ENCODE measurements at places on chromosomes 13 and 19.

GRCh38 chr19:29514525-29515232 is 11.1 kb upstream of the VSTM2B start:
- no peak for DNase-seq

GRCh38 chr19:45771311-45771933 is 2.4 kb upstream of the SIX5 start:
- no peak for DNase-seq

- DNase-seq: no peak
Measured at GRCh38 chr13:85108356-85108755, 690.9 kb downstream of the SLITRK6 start.

DNA sequence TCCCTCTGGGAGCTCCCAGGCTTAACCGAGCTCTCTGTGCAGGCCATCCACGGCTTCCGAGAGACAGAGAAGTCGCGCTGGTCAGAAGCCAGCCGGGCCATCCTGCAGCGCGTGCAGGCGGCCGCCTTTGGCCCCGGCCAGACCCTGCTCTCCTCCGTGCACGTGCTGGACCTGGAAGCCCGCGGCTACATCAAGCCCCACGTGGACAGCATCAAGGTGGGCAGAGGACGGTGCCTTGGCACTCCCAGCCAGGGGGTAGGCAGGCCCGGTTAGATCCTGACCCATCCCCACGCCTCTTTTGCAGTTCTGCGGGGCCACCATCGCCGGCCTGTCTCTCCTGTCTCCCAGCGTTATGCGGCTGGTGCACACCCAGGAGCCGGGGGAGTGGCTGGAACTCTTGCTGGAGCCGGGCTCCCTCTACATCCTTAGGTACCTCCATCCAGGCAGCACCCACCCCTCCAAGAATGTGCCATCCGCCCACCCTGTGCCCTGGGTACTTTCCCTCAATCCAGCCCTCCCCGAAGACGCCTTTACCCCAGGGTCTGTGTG is 1.5 kb downstream of the PSPN start:
- no peak for DNase-seq

- DNase-seq: peak; percentile 17
Measured at GRCh38 chr13:23945612-23946011, 48.3 kb upstream of the C1QTNF9B start.

GRCh38 chr19:835210-835810 is 5.5 kb upstream of the PRTN3 start:
- no peak for DNase-seq

- no peak for DNase-seq
Measured at GRCh38 chr13:60398907-60399589, 2.0 kb downstream of the TDRD3 start.

- DNase-seq: no peak
Measured at GRCh38 chr13:31008400-31009115, 76.1 kb downstream of the TEX26 start.

- no peak for DNase-seq
Measured at GRCh38 chr13:43362556-43362955, 339.2 kb downstream of the DNAJC15 start.

GRCh38 chr19:35265126-35265899 is 3.4 kb upstream of the USF2 start:
- no peak for DNase-seq

DNA sequence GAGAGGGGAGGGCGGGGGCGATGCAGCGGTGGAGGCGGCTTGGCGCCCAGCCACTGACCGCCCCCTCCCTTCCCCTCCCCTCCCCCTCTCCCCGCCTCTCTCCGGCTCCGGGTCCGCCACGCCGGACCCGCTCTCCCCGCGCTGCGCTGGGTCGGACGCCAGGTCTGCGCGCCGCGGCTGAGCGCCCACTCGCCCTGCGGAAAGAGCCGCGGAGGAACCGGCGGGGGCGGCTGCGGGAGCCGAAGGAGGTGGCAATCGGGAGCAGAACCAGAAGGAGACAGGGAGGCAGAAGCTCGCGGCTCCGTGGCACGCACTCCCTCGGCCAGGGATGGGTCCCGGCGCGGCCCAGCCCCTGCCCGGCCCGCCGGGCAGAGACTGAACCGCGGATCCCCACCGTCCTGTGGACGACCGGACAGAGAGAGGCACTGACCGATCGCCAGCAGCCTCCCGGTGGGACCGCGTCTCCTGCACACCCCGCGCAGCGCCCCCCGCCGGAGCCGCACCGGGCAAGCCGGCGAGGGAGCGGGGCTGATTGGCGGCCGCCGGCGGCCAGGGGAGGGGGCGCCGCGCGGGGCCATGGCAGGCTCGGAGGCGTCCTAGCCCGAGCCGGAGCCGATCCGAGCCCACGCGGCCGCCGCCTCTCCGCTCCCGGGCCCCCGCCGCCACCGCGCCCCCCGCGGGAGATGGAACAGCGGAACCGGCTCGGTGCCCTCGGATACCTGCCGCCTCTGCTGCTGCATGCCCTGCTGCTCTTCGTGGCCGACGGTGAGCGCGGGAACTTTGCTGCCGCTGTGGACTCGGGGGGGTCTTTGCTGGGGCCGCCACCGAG is at the start of gene VSTM2B:
TSS of gene VSTM2B (plus strand) at position 94 of the 829 bp plus-strand sequence. CDS start at position 684, 590 bp downstream.
- DNase-seq: peak; percentile 53

DNA sequence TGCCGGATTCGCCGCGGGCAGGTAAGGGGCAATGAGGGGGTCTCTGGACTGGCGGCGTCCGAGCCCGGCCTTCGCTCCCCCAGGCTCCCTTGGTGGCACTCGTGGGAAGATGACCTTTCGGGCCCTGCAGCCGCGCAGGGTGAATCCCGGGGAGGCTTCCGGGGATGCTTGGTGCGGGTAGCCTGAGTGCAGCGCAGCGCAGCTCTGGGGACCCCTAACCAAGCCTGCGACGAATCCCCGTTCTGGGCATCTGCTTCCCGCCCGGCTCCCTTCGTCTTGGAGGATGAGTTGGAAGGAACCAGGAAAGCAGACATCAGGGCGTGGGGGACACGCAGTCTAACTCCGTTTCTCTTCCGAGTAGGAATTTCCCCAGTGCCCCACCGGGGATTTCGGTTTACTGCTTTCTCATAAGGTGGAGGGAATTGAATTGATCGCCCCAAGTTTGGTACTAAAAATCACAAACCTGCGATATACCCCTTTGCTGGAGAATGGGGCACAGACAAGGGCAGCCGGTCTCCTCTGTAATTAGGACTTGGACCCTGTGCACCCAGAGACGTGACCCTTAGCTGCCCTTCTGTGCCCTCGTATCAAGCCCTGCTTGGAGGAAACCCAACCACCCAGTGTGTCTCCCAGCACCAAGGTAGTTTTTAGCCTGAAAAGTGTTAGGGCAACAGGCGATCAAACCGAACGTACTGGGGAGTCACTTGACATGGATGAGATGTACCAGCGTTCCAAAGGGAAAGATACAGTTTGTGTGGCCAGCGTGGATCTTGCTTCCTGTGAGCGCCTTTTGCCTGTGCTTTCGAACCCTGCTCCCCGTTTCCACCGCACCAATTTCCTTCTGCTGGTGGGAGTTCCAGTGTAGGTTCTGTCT is 1.0 kb downstream of the GPC5 start:
- no peak for DNase-seq

- no peak for DNase-seq
Measured at GRCh38 chr13:38824342-38824741, 137.5 kb downstream of the FREM2 start.

DNA sequence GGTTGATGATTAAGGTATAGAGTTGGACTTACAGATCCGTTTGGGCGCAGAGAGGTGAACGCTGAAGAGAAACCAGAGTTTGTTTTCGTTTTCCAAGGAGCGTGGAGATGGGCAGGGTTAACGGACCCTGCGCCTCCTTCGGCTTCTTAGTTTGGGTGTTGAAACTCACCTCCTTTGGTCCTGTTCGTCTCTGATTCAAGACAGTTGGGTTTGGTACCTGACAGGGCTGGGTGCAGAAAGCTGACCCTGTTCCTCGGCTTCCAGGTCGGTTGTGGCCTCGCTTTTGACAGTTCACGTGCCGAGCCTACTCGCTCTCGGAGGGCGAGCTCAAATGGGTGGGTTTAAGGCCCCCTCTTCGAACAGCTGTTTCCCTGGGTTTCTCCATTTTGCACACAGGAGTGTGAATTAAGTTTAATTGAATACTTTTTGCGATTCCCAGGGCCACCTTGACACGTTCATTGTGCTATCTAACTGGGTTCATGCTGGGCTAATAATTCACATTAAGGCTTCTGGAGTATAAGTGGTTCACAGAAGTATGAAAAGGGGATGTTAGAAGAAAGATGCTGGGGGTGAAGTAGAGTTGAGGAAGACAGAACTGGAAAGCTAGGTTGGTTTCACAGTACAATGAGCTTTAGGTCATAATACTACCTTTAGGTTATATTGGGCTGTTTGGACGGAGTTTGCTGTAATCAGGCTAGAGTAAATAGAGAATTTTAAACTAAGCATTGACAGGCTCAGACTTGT is 638 bp downstream of the USPL1 start:
- peak; percentile 5 for DNase-seq

DNA sequence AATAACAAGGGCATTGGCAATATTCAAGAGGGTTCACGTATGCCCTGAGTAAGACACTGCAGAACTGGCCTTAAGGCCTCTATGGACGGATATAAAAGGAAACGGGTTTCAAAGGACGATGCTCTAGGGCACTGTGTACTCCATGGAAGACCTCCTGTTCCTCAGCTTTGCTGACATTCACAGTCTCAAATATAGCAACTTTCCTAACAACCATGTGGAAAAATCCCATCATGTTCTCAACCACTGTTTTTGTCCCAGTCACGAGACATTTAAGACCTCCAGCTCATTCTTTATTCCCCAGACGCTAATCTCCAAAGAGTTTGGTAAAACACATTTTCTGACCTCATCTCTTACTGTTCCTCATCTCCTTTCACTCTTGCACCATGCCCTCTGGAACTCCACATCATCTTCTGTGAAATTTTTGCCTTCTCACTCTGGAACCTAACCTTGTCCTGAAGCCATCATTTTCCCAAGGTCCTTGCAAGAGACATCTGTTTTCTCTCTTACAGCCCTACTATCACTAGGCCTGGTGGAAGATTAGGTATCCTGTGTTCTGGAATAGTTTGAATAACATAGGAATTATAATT is 37.6 kb downstream of the SPRY2 start:
- no peak for DNase-seq

DNA sequence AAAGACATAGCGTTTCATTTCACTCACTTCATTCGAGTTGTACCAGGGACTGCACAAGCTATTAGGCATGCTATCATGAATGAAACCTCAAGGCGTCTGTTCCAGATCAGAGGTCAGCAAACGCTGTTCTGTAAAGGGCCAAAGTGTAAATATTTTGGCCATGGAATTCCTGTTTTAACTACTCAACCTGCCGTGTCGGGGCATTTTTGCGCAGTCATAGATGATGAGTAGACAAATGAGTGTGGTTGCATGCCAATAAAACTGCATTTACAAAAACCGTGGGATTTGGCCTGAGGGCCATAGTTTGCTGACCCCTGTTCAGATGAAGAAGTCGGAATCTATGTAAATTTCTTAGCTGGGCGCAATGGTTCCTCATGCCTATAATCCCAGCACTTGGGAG is 6.5 kb downstream of the INSR start:
- DNase-seq: no peak

DNA sequence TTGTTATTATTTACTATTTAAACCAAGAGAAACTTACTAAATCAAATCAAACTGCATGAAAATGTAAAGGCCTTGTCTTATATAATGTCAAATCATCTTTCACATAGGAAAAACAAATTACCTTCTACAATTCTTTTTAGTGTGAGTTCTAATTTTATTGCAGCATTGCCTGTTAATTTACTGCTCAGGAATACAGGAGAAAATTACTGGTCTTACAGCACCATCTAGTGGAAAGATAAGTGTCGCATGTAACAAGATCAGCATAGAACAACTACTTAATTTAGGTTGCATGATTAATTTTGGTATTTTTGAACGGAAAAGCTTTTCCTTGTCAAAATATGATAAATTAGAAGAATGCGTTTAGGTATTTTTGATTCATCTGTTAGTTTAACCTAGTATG is 502.7 kb downstream of the UQCRFS1 start:
- DNase-seq: peak; percentile 38

DNA sequence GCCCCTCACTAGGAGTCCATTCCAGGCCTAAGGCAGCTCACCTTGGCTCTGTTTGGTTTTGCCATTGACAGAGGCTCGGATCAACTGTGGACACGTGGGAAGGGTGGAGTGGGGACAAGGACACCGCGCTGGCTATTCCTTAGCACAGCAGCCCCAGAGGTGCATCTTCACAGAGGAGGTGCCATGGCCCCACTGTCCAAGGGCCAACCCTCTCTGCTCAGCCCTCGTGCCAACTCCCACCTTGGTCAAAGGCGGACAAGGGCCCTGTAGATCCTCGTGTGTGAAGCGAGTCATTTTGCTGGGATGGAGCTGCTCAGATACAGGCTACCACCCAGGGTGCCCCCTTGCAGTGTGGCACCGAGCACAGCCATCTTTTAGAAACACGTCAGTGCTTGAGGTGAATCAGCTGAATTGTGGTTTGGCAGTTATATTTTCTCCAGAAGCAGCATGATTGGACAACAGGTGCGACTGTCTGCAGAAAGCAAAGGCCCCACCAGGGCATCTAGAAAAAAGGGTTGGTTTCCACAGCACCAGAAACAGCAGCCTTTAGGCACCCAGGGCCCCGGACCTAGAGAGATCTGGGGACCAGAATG is 192.1 kb upstream of the GPR12 start:
- no peak for DNase-seq

GRCh38 chr13:92012787-92013186 is 614.4 kb downstream of the GPC5 start:
- DNase-seq: no peak

DNA sequence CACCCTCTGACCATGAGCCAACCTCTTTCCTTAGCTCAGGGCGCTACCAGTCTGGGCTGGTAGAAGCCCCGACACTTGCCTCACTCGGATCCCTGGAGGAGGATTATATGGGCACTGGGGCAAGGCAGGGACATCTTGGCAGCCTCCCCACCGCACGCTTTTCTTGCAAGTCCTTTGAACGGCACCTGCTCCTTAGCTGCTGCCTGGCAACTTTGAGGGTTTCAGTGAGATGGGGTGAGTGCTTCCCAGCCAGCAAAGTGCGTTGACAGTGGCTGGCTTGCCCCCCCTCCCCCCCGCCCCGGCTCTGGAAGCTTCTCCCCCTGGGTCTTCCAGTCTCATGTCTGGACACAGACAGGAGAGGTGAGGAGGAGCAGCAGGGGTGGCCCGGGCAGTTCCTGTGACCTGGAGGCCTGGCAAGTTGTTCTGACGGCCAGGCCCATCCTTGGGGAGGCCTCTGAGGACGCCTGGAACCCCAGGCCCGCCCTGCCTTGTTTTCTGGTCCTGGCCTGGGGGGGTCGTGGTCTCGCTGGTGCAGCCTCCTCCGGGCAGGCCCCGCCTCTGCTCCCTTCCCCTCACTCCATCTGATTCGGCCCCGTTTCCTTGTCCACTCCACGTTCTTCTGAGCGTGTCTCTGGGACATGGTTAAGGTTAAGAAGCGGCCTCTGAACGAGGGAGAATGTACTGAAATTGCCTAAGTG is 75.2 kb downstream of the ATP11A start:
- DNase-seq: no peak
